Activated CD8-positive, alpha-beta memory T cell treated with anti-CD3 and anti-CD28 coated beads for 1 hour (primary cell): ENCODE measurements at places on chromosomes 5 and 9.

DNA sequence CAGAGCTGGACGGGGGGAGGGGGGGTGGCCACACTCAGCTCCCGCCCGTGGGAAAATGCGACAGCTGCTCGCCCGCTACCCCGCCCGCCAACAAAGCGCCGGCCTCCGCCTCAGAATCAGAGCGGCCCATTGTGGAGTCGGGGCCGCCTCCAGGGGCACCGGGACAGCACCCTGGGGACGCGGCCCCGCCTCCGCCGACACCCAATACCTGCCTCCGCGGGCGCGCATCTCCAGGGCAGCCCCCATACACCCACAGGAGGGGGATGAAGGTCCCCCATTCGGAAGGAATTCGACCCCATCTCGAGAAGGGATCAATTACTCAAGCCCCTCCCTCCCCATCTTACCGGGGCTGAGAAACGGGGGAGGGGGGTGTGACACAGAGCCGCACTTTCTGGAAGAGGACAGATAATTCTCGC lies 1.3 kb downstream of the NOTCH1 start:
- DNase-seq, result no peak

DNA sequence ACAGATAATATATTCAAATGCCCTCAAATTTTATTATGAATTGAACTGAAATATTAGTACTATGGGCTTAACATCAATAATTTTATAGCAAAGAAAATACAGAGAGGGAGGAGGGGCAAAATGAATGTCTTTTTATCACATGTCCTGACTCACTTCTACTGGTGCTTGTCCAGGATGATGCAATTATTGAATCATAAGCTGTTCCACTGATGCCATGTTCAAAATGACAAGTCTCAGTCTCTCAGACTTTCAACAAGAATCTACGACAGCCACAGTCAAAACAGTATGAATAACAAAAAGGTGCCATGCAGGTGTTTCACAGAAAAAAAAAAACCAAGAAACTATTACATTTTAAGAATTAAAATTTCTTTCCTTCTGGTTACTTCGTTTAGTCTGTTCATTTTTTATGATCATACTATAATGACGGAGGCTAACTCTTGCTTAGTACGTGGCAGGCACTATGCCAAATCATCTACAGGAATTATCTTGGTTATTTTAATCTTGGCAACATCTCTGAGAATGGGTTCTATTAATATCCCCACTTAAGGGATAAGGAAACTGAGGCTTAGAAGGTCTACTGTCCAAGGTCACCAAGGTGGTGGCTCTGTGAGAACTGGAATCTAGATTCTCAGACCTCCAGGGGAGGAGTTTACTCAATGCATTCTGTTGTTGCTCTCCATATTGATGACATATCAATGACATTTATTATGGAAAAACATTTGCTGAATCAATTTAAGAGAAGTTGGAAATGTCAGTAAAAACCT lies 61.5 kb downstream of the NR3C1 start:
- no peak for DNase-seq

GRCh38 chr9:29976981-29977380 lies 2403.7 kb upstream of the C9orf72 start:
- no peak for DNase-seq

DNA sequence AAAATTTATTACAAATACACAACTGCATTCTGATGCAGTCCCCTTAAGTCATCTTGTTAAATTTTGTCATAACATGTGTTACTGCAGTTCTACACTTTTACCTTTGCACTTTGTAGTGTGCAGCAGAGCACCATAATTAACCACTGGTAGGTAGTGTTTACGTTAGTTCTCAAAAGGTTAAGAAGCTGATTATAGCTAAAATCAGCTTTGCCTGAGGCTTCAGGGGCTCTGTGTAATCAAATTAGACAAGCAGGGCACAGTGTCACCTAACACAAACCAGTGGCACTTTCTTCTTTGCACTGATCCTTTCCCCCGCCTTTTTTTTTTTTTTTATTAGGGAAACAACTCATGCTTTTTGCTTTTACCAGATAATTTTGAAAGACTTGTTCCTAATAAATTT lies 26.1 kb downstream of the POU5F2 start:
- no peak for DNase-seq

DNA sequence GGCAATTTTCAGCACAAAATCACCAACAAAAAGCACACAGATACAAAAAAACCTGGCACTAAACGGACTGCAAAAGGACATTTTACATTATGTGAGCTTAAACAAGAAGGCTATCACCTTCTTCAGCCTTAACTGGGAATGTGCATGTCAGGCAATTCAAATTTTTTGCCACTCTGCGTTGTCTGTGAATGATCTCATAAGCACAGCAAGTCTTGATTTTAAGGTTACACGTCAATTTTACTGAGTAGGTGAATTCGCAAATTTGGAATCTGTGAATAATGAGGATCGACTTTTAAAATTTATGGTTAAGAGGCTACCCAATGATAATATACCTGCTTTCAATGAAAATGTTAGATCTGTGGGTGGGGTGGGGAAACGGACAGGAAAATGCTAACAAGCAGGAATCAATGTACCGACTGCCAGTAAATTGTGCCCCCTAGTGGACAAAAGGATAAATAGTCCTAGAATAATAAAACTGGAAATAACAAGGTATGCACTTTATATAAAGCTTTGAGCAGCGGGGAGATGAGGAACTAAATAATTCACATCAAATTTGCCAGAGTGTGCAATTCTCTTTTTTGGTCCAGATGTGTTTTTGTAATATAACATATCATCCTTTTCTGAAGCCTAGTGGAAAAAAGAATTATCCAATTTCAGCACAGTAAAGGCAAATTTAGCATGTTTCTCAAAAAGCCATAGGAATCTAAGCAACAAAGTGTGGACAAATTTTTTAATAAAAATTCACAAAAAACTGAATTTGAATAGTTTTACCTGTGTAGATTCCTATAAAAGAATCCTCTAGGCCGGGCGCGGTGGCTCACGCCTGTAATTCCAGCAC lies 20.5 kb downstream of the EQTN start:
- DNase-seq, result no peak

- DNase-seq, result no peak
Observed at GRCh38 chr5:5273976-5274375, 133.8 kb downstream of the ADAMTS16 start.
